ENCODE measurements at places on chromosomes 11 and 22. TPM values are rescaled to one million over a fixed set of nuclear protein-coding genes. Genes with fewer than 3 reads are reported as not detected.
A peak's percentile ranks its signal among the peaks of the same experiment; 100 is the strongest.

GRCh38 chr22:30634471-30635233 is 929 bp upstream of the SLC35E4 start:
- peak; percentile 79 for ATAC-seq

DNA sequence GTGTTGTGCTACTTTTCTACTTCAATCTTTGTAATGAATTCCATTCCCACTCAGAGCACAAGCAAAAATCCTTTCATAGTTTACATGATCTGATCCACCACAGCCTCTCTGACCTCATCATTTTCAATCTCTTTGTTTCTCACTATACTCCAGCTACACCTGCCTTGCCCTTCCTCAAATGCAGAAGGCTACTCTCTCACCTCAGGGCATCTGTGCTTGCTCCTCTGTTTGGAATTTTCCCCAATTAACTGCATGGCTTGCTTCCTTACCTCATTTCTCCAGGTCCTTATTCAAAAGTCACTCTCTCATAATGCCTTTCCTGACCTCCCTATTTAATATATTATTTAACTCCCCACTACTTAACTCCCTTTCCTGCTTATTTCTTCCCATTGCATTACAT is 100.6 kb upstream of the OLFML1 start:
- no peak for ATAC-seq

The TSSK2 gene
- total RNA-seq = not detected

GRCh38 chr11:68014157-68014946 is 4.2 kb downstream of the ALDH3B1 start:
- ATAC-seq = peak; percentile 50
